ENCODE measurements at places on chromosomes 2 and 18. TPM values are rescaled to one million over a fixed set of nuclear protein-coding genes. Genes with fewer than 3 reads are reported as not detected.

The AMER3 gene
- total RNA-seq = not detected

The GPR45 gene
- total RNA-seq = not detected

GRCh38 chr2:232681527-232681926, 15.6 kb upstream of the GIGYF2 start:
- H3K27ac ChIP-seq = no peak overlapping the region
- H3K36me3 ChIP-seq = no peaks in the 10 kb centered on the region
- H3K4me3 ChIP-seq = no peak overlapping the region
- no peaks in the 10 kb centered on the region for H3K4me1 ChIP-seq

GRCh38 chr2:207107551-207107950, 58.2 kb downstream of the KLF7 start:
- H3K27me3 ChIP-seq = no peaks in the 10 kb centered on the region
- H3K36me3 ChIP-seq = no peaks in the 10 kb centered on the region
- H3K27ac ChIP-seq = no peak overlapping the region
- no peak for DNase-seq
- peaks cover 7% of the 10 kb centered on the region for H3K4me1 ChIP-seq

DNA sequence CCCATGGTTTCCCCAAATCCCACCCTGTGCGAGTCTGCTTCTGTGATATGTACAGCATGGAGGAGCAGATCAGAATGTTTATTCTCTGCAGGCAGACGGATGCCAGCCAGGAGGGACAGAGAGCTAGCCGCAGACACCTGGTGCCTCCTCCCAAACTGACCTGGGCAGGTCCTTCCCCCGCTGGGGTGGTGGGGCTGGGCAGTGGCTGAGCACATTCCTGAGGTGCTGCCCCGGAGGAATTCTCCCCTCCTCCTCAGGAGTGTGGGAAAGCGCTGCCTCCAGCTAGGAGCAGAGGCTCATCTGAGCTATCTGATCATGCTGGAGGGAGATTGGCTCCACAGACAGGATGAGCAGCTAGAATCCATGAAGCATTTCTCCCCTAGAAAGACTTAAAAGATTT, 21.7 kb downstream of the C2orf92 start:
- DNase-seq = no peak
- no peaks in the 10 kb centered on the region for H3K27me3 ChIP-seq
- no peak overlapping the region for H3K27ac ChIP-seq

Measured in naive thymus-derived CD4-positive, alpha-beta T cell (primary cell).